ENCODE measurements at places on chromosomes 3 and 15. TPM values are rescaled to one million over a fixed set of nuclear protein-coding genes. Genes with fewer than 3 reads are reported as not detected.

- DNase-seq: no peak
These were observed 29.6 kb downstream of the LRRC3B start for GRCh38 chr3:26652164-26652563.

DNA sequence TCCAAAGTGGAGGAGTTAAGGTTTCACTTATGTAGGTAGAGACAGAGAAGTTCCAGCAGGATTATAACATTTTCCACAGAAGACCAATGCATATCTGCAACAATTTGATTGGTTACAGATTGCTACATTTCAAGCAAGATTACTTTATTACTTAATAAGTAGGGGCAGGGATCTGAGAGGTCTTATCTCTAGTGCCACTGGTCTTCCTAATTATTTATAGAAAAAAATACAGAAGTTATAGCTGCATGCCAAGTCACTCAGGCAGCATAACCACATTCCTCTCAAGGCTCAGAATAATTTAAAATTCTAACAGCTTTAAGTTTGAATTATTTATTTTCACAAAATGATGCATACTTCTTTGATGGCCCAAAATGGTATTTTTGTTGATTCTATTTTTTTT lies 30.5 kb downstream of the RAD54L2 start:
- no peak for DNase-seq

DNA sequence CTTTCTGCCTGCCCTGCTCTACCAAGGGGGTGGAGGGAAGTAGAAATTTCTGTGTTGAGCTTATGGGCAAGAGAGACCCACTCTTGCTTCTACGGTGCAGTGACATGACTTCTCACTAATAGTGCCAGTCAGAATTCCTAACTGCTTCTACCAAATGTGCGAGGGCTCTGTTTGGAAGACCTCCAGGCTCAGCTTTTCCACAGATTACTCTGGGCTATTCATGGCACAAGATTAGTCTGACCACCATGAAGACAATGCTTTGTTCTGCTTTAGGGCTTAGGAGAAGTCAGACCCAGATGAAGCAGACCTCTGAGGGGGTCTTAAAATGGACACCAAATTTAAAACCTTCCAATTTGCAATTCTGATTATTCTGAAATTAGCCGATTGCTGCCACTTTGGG lies 195.9 kb upstream of the TBC1D5 start:
- no peak for DNase-seq

DNA sequence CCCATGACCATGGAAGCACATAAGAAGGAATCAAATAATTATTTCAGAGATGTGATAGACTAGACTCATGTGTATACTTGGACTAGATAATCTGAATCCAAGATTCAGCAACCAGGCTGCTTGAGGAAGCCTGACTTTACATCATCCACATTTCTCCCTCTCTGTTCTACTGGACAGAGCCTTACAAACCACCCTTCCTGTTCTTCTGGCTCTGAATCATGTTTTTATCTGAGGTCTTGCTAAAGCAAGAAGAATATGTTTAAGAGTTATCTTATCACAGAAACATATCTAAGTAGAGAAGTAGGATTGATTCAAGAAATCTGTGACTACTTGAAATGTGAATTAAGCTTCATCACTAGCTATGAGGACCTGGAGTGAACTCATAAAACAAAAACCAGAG lies 71.1 kb upstream of the SLC24A5 start:
- DNase-seq: no peak

DNA sequence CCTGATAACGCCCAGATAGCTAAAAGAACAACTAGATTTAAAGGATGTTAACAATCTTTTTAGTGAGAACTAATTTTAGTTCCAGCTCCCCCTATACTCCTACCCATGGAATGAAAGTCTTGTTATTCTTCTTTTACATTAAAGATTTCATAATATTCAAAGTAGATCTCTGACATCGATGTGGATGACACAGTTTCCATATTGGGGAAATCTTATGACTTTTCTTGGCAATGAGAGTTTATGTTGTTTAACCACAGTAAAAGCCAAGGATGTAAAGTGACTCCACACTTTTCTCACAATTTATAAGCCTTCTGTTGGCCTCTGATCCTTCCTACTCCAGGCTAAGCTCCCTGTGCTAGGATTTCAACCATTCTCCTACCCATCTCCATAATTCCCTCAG lies 332.6 kb upstream of the KCNMB2 start:
- no peak for DNase-seq

- no peak for DNase-seq
These were observed 25.7 kb upstream of the GOLIM4 start for GRCh38 chr3:168121184-168122017.

DNA sequence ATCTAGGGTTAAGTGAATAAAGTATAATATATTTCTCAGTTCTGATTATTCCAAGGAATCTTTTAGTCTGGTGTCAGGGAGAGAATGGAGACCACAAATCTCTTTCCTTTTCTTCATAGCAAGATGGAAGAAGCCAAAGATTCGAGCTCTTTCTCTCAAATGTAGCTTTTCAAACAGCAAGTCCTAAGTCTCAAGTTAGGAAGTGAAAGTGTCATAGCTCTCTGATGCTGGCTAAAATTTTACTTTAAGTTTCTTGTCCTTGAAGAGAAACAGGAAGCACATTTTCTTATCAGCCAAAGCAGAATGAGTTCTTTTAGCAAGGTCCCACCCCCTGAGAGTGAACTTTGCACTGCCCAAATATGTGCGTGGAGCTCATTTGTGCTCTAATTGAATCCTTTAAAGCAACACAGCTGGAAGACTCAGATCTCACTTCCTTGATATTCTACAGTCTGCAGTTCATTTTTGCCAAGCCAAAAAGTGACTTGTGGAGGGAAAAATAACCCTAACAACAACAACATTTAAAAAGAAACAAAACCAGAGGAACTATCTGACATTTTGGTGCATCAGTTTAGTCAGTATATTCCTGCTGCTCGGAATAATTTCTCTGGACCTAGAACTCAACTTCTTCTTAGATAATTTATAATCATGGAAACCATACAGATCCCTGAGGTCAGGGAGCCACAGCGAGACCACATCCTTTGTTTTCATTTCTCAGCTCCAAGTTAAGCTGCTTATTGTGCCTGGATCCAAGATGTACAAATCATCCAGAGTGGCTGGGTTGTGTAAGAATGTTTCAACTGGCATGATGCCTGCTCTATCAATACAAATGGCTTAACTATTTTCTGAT lies 238.7 kb upstream of the P2RY1 start:
- DNase-seq: no peak

FETUB gene
- not detected for total RNA-seq

DNA sequence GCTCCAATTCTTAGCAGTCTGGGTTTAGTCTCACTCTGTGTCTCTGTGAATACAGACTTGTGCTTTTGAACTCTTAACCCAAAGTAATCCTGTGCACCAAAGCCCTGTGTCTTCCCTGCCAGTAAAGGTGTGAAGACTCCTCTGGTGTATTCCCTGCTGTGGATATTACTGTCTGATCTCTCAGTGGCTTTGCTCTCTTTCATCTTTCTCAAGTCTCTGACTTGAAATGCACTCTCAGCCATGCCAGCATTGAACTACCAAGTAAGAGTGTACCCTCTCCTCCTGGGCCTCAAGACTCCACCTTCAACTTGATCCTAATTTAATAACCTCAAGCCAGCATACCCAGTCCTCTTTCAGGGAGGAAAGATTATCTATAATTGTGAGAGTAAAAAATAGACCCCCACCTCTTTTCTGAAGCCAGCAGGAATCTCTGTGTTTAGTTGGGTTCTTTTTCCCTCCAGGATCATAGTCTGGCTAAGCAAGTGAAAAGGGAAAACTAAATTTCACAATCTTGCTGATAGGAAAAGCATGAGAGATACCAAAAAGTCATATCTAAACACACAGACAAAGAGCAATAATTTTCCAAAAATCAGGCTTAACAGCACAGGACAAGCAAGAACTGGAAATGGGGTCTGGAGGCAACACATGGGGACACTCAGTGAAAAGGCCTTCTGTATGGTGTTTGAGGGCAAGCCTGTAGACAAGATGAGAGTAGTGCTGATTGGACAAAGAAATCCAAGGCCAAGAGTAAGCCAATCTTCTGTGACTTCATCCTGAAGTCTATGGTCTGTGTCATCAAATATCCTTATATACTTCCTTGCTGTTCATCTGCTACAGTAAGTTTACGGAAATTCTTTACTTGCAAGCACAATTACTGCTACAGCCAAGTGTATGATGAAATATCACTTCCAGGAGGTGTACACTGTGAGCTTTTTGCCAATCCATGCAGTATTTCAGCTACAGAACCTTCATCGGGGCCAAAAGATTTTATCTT lies 296.1 kb upstream of the TGFBR2 start:
- DNase-seq: no peak

DNA sequence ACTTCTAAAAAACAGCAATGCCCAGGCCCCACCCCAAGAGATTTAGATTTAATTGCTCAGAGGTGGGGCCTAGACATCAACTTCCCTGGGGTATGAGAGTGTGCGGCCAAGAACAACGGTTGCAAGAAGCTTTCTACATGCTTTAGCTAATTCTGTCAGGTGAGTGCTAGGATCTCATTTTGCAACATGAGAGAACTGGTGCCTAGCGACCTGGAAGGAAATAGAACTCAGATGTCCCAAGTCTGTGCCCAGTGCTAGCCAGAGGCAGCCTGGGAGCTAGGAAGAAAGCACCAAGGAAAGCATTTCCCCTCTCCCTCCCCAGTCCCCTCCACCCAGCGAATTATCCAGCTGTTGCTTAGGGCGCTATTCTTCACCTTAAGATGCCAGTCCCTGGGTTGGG lies 22.9 kb upstream of the HRH1 start:
- DNase-seq: no peak

GRCh38 chr3:69283496-69283895 lies 102.4 kb downstream of the FRMD4B start:
- no peak for DNase-seq

GRCh38 chr15:92098869-92099268 lies 245.4 kb downstream of the SLCO3A1 start:
- no peak for DNase-seq

- no peak for DNase-seq
These were observed 34.0 kb downstream of the SENP7 start for GRCh38 chr3:101478980-101479379.

GRCh38 chr15:65791335-65792137 lies 557 bp downstream of the DENND4A start:
- DNase-seq: peak; percentile 81

GRCh38 chr3:138338811-138339210 lies 9.2 kb upstream of the NME9 start:
- no peak for DNase-seq

- no peak for DNase-seq
These were observed 65.1 kb upstream of the TSC22D2 start for GRCh38 chr3:150342896-150343467.

TXNRD3 gene
- 10.3 TPM for total RNA-seq

GRCh38 chr3:13896473-13897154 lies 16.7 kb upstream of the WNT7A start:
- DNase-seq: no peak

NKIRAS1 gene
- 8.4 TPM for total RNA-seq

- DNase-seq: peak; percentile 84
These were observed at the start of gene ATP10A for GRCh38 chr15:25863111-25863967. TSS of gene ATP10A (minus strand) at chr15:25863327. CDS start at chr15:25863096, 231 bp downstream.

DNA sequence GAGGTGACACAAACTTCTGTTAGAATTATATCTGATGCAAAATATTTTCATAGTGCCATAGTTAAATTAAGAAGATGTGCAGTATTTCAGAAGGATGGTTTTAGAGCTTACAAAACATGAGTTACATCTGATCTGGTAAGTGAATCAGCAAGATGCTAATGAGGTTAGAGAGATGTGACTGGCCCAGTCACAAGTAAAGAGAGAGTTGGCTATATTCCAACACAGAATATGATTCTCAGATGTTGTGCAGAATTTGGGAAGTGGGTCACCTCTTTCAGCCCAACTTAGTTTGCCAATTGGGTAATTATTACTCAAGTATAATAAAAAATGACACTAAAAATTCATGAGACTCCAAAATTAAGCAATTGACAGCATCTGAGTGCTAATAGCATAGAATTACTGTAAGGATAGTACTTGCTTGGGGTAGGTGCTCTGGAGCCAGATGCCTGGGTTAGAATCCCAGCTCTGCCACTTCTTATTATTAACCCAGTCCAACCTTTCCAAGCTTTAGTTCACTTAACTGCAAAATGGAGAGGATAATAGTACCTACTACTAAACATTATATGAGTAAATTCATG lies 30.8 kb downstream of the P2RY1 start:
- no peak for DNase-seq

DNA sequence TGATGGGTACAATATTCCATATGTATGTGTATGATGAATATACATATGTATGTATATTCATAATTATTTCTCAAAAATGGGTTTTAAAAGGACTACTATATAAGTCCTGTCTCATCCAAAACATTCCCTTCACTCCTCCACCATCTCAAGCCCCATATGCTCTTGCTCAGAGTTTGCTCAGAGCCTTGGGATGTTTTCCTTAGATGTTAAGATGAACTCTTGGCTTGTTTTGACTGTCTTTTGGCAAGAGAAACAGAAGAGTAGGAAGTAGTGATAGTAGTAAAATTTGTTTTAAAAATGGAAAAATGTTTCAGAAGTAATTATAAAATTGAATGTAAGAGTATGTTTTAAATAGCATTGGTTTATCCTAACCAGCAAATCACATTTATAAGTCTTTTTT lies 6.2 kb upstream of the EPHA3 start:
- DNase-seq: no peak

GOLGA8G gene
- total RNA-seq: not detected

DNA sequence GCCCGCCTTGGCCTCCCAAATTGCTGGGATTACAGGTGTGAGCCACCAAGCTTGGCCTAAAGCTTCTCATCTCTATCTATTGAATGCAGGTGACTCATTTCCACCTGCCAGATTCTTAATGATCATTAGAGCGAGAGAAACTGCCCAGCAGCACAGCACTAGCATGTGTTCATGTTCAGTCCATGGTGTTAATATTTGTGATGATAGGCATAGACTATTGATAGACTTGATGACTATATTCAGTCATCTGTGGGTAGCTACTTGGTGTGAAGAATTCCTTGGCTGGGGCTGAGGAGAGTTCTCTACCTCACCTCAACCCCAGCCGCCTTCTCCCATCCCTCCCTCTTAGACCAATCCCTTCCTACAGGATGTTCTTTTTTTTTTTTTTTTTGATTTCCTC lies 60.0 kb downstream of the ST6GAL1 start:
- no peak for DNase-seq

GRCh38 chr3:33581666-33582065 lies 136.4 kb downstream of the CLASP2 start:
- no peak for DNase-seq

GRCh38 chr3:69320871-69321271 lies 65.0 kb downstream of the FRMD4B start:
- no peak for DNase-seq

- no peak for DNase-seq
These were observed 20.9 kb downstream of the SLC51A start for GRCh38 chr3:196237203-196237602.

- DNase-seq: no peak
These were observed 53.9 kb upstream of the FRMD4B start for GRCh38 chr3:69439643-69440270.
